Breast epithelium (tissue), 4 donors: ENCODE measurements at places on chromosomes 1 and 21. TPM values are rescaled to one million over a fixed set of nuclear protein-coding genes. Genes with fewer than 3 reads are reported as not detected.
A peak's percentile ranks its signal among the peaks of the same experiment; 100 is the strongest.

DNA sequence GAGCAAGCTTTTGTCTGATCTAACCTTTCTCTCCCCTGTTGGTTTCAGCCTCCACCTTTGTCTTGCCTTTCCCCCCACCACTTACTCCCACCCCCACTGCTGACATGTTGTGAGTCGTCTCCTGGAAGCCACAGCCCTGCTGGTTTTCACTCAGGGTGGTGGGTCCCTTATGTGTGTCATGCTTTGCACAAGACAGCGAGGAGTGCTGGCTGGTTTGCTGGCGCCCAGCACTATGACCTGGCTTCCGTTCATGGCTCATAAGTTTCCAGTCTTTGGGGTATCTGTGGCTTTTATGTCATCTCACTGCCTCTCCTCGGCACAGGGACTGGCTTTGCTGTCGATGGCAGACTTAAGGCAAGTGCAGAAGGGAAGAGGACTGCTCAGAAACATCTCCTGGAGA is 177.7 kb downstream of the KIF26B start:
- no peak overlapping the region for H3K4me3 ChIP-seq
- H3K4me1 ChIP-seq, result no peaks in the 10 kb centered on the region
- no peaks in the 10 kb centered on the region for H3K36me3 ChIP-seq
- no peaks in the 10 kb centered on the region for H3K27me3 ChIP-seq
- DNase-seq, result no peak

DNA sequence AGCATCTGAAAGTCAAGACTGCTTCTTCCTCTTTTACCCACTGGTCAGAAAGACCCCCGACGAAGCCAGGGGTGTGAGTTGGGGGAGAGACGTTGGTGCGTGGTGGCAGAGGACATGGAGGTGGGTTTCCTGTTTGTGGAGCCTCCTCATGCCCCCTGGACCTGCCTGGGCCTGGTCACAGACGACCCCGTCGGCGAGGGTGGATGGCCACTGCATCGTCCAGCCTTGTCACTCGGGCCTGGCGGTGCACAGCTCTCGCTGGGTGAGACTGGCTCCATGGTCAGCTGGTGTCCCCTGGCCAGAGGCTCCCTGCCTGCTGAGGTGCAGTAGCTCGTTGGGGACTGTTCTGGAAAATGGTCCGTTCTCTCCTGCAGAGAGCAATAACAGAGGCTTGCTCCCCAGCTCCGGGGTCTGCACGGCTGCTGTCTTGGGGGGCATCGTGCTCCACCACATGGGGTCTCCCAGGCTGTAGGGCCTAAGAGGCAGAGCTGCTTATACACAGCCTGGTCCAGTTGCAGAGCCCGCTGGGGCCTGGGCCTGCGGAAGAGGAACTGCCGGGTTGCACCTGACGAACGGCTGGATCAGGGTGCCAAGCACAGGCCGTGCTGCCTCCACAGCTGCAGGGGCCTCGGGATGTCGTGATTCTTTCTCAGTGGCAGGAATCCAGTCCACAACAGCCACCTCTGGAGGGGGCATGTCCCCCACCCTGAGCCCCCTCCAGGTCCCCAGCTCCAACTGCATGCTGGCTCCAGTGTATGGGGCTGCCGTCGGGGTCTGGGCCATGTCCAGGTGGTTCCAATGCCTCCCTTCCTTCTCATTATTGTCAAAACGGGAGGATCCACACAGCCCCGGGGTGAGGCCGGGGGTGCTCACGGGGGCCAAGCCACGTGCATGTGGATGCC is 18.0 kb upstream of the ACTRT2 start:
- no peak overlapping the region for H3K4me3 ChIP-seq
- no peaks in the 10 kb centered on the region for H3K4me1 ChIP-seq
- no peak overlapping the region for H3K27ac ChIP-seq

The C1orf141 gene
- total RNA-seq, result not detected

- no peak overlapping the region for H3K4me3 ChIP-seq
- no peak for DNase-seq
- no peaks in the 10 kb centered on the region for H3K4me1 ChIP-seq
- no peaks in the 10 kb centered on the region for H3K36me3 ChIP-seq
- no peak overlapping the region for H3K27ac ChIP-seq
- no peaks in the 10 kb centered on the region for H3K27me3 ChIP-seq
Measured at GRCh38 chr1:94349853-94350252, 68.3 kb upstream of the ABCD3 start.

The SH2D1B gene
- not detected for total RNA-seq

DNA sequence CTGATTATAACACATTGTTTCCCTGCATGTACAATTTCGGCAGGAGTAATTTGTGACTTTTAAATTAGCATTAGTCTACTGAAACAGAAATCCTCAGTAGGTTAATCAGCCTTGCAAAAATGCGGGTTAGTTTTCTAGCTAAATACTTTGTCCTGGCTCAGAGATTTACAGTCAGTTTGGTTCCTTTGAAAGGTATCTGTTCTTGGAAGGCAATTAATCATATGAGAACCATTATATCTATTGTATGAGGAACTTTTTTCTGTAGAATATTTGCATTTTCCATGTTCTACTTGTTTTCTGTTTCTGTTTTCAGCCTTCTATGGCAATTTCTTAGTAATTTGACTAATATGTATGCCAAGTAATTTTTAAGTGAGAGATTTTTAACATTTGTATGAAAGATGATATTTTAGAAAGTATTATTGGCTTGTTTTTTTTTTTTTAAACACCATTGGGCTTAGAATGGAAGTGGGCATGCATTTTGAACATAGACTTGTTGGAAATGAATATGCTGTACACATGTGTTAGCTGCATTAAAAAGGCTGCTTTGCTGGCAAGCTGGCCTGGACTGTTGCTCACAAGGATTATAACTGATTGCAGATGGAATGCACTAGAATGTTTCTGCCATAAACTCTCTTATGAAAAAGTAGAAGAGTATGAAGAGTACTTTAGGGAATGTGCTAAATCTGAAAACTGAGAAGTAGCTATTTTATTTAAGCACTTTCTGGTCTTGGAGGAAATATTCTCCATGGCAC is 26.2 kb downstream of the KIF1B start:
- DNase-seq, result no peak
- no peak overlapping the region for H3K4me3 ChIP-seq
- no peaks in the 10 kb centered on the region for H3K36me3 ChIP-seq
- H3K27me3 ChIP-seq, result no peaks in the 10 kb centered on the region
- H3K4me1 ChIP-seq, result no peaks in the 10 kb centered on the region

- H3K27ac ChIP-seq, result peak overlapping the region; percentile 71
- no peaks in the 10 kb centered on the region for H3K36me3 ChIP-seq
- H3K4me3 ChIP-seq, result no peak overlapping the region
- no peak for DNase-seq
- H3K4me1 ChIP-seq, result no peaks in the 10 kb centered on the region
Measured at GRCh38 chr1:201790261-201790660, 38.7 kb upstream of the IPO9 start.

- DNase-seq, result no peak
- no peaks in the 10 kb centered on the region for H3K36me3 ChIP-seq
- no peak overlapping the region for H3K27ac ChIP-seq
- H3K4me1 ChIP-seq, result no peaks in the 10 kb centered on the region
Measured at GRCh38 chr1:200976634-200977033, 46.9 kb downstream of the KIF21B start.

The RNU1-1 gene
- under 0.01 TPM for total RNA-seq

The PLA2G2C gene
- total RNA-seq, result not detected
